Stomach (tissue), 19 donors: ENCODE measurements at places on chromosomes 1 and 21.

DNA sequence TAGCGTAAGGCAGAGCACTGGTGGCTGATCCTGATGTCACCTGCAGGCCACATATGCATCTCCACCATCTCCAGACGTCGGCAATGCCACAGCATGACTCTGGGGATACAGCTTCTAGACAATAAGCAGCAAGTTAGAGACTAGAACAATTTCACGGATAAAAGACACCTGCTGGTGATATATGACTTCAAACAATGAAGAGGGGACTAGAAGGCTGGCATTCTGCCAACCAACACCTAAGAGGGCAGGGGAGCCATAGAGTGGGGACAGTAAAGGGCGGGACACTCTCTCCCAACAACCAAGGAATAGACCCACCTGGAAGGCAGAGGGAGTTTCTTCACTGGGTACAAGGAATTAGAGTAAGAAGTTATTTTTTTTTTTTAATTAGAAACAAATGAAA lies 126.7 kb downstream of the SIM2 start:
- DNase-seq = no peak

DNA sequence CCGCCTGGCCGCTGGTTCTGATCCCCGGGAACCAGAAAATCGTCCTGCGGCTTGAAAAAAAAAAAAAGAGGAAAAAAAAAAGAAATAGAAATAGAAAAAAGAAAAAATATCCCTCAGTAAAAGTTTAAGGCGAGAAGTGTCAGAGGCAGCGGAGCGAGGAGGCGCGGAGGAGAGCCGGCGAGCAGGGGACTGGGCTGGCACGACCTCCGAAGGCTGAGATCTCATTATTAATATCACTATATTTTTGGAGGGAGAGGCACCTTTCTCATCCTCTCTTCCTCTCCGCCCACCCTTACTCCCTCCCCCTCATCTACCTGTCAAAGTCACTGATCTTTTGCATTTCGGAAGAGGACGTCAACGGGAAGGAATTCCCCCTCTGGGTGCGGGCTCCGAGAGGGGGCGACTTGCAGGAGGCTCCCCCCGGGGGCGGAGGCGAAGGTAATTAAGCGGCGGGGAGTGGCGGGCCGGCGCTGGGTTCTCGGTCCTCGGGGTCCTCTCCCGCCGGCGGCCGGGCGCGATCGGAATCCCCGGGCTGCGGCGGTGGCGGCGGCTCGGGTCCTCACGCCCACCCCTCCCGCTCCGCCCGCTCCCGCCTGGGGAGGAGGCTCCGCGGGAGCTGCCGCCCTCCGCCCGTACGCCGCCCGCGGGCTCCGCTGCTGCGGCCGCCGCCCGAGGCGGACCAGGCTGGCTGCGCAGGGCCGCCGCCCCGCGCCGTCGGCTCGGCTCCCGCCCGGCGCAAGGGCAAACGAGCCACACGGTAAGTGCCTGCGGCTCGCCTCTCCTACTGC lies at the start of gene NTNG1:
TSS of gene NTNG1 (plus strand) at position 337 of the 788 bp plus-strand sequence.
- peak; percentile 54 for DNase-seq

DNA sequence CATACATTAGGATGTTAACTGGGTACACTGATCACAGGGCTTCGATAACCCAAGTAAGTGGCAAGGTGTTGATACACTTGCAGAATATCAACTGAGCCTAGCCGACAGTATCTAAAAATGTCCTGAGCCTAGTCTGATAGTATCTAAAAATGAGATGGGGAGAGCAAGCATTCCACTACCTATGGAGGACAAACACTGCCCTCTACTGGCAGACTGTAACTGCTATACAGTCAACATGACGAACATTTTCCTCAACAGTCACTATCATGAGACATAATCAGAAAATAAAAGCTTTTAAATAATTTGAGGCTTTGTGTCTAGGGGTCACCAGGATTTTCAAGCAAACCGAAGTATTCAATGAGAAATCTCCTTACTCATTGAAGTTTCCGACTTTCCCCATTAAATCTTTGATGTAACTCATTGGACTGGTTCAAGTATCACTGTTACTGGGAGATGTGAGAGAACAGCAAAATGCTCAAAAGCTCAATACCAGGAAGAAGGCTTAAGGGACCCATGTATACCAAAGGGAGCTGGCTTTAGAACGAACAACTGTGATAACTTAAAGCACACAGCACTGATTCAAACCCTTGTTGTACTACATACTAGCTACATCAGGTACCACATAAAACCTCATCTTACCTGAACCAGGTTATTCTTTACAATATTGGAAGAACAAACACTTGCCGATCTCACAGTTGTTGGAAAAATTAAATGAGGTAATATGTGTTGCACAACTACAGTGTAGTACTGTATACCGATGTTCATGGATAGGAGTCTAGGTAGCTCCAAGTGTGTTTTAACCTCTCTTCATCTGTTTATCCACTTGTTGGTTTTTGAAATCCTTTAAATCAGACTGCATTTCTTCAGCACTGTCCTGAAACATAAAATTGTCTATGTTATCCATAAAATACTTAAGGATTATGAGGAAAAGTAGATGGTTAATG lies 31.1 kb upstream of the SLC45A3 start:
- DNase-seq = peak; percentile 94

DNA sequence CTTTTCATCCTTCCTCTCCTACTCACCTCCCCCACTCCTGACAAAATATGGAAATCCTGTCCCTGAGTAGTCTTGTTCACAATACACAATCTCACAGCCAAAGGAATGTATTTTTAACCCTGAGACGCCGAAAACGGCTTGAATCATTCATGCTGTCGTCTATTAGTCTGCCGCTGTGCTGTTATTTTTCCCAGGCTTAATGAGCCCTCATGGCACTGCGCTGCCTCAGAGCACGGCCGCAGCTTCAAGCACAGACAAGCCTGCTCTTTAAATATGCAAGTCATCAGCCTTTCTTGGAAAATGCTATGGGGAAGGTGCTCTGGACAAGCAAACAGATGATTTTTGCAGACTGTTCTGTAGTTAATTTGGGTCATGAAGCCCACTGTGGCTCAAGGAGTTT lies 302.7 kb downstream of the DISC1 start:
- DNase-seq = peak; percentile 69

DNA sequence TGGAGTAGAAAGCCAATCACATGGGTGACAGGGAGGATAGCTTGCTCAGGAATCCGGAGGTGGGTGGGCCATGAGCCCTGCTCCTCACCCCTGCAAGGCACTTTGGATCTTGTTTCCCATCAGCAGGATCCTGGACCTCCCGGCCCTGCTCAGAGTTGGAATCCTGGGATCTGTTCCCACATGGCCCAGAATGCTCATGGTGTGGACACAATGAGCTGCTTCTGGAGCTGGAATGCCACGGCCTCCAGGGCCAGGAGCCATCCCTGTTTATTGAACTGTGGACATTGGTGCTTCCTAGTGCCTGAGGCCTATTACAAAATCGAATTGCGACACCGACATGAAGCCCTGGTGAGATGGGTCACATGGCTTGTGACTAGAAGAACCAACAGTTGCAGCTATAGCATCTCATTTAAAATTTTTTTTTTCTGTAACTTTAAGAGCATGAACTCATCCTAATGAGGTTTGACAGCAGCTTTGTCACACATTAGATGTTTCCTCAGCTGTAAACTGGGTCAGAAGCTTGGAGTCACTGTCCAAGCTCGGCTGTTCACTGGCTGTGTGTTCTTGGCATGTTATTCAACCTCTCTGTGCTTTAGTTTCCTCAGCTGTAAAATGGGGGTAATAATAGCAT lies 40.4 kb upstream of the GOLT1A start:
- DNase-seq = no peak

- DNase-seq = peak; percentile 95
Measured at GRCh38 chr1:8817412-8818324, at the start of gene RERE. Gene RERE (minus strand): TSS chr1:8817640.

GRCh38 chr1:32100807-32101708 lies 6.8 kb upstream of the KPNA6 start:
- no peak for DNase-seq

GRCh38 chr1:241299347-241299746 lies 57.7 kb downstream of the RGS7 start:
- no peak for DNase-seq

DNA sequence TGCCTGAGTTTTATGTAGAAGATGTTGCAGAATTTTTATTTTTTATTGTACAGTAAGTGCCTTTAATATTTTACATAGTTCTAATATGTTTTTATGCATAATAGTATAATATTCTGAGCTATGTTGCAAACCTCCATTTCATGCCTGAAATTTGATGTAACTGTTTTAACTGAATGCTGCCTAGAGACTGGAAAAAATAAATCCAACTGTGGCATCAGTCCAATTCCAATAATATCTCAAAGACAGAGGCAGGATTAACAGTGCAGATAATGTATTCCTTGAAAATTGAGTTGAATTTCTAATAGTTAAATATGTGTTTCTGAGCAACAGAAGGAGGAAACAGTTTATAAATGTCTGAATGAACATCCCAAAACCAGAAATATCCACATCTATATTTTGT lies 61.1 kb upstream of the KIF1B start:
- DNase-seq = no peak

DNA sequence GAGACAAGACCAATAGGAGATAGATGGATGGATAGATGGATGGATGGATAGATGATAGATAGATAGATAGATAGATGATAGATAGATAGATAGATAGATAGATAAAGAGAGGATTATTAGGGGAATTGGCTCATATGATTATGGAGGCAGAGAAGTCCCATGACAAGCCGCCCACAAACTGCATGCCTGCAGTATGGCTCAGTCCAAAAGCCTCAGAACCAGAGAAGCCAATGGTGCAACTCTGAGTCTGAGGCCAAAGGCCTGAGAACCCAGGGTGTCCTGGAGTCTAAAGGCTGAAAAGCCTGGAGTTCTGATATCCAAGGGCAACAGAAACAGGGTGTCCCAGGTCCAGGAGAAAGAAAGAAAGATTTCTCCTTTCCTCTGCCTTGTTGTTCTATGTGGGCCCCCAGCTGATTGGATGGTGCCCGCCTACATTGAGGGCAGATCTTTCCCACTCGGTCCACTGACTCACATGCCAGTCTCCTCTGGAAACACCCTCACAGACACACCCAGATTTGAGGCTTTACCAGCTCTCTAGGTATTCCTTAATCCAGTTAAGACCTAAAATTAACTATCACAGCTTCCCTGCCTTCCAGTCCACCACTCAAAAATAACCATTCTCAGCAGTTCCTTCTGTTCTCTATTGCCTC lies 39.6 kb upstream of the IRF2BP2 start:
- no peak for DNase-seq

- DNase-seq = no peak
Measured at GRCh38 chr21:26935977-26936376, 30.9 kb downstream of the ADAMTS5 start.

DNA sequence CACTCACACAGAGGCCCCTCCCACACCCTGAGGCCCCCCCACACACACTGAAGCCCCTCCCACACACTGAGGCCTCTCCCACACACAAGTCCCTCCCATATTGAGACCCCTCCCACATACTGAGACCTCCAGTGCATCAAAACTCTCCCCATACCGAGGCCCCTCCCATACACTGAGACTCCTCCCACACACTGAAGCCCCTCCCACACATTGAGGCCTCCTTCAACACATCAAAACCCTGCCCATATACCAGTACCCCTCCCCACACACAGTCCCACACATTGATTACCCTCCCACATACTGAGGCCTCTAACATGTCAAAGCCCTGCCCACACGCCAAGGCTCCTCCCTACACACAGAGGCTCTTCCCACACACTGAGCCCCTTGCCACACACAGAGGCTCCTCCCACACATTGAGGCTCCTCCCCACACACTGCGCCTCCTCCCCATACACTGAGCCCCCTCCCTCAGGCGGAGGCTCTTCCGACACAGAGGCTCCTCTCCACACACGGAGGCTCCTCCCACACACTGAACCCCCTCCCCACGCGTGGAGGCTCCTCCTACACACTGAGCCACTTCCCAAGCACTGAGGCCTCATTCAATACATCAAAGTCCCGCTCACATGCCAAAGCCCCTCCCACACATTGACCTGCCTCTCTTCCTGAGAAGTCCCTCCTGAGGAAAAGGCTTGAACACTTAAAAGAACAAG lies 392.3 kb downstream of the CAMTA1 start:
- DNase-seq = no peak

DNA sequence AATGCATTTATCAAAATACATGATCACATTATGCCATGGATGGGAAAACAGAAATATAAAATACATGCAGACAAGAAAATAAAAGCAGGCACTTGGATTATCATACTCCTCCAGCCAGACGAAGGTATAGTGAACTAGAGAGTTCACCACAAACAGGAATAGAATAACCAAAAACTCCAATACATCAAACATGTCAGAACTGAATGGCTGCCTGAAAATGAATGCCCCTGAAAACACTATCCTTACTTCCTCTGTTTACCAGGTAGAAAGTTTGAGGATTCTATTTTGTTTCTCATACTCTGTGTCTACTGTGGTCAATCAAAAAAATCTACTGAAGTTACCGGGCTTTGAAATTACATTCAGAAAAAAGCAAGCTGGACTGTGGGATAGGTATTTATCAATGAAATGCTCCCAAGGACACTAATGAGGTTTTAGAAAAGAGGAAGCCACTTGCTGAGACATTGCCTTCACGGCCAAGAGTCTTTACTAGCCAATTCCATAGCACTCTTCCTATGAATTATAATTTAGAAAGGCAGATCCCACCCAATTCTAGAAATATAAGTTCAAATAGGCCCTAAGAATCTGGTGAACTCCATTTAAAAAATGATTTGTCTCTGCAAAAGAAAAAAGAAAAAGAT lies 197.7 kb downstream of the SMYD3 start:
- DNase-seq = no peak

DNA sequence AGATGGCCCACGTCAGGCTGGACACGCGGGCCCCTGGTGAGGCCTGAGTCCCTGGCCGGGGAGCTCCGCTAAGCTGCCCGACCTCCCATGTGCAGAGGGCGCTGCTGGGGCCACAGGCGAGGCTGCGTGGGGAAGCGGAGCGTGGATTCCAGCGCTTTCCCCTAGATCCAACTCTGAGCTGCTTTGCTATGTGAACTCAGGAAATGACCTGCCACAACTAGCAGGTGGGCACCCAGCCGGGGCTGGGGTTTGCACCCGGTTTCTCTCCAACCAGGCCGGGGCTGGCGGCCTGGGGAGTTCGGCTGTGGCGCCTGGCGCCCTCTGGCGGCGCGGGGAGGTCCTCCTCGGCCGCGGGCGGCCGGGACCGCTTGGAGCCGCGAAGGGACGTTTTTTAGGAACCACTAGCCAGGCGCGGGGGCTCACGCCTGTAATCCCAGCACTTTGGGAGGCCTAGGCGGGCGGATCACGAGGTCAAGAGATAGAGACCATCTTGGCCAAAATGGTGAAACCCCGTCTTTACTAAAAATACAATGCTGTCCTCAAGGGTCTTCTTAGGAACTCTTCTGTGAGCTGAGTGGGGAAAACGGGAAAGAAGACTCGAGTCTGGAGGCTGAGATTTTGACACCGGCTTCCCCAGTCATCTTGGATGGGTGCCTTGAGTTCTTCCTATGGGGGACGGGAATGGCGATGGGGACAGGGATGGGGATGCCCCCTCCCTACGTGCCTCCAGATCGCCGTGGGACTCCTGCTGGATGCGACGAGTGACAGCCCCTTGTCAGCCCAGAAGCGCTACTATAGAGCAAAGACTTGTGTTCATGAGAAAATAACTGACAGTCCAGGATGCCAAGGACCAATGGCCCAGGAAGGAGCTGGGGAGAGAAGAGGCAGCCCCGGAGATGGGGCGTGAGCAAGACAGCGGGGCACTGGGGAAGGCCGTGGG lies 12.6 kb downstream of the PYCR2 start:
- peak; percentile 78 for DNase-seq

GRCh38 chr1:6448749-6449631 lies 17.0 kb downstream of the TNFRSF25 start:
- DNase-seq = peak; percentile 50
